ENCODE measurements at places on chromosomes 1 and 21.

DNA sequence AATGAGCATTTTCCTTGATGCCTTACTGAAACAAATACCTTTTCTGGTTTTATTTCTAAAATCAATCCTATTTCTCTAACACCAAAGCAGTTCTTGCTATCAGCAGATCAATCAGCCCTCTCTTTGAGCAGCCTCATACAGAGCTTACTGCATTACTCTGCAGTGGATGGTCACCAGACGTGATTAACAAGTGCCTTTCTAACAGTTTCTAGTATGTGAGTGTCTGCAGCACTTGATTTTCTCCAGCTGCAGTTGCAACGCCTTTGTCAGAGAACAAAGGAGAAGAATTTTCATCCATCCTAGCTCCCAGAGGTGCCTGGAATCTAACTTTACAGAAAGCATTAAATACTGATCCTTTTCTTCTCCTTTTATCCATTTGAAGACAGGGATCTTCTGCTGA, 177.3 kb upstream of the SGIP1 start:
- no peak for DNase-seq

DNA sequence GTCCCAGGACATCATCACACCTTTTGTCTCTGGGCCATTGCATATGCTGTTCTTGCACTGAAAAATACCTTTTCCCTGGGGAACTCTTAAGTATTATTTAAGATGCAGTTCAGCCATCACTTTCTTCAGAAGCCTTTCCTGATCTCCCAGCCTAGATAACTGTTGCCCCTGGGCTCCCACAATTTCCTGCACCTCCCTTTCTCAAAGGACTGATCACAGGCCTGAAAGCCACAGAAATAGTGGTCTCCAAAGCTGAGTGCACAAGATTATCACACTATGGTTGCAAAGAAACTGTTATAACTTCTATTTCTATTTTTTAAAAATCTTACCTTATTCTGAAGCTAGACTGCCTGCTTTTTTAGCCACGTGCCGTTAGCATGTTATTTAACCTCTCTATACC, 2.8 kb upstream of the ZSCAN20 start:
- DNase-seq: no peak

- no peak for DNase-seq
These were observed 1.5 kb downstream of the B4GALT2 start for GRCh38 chr1:43980255-43981134.

DNA sequence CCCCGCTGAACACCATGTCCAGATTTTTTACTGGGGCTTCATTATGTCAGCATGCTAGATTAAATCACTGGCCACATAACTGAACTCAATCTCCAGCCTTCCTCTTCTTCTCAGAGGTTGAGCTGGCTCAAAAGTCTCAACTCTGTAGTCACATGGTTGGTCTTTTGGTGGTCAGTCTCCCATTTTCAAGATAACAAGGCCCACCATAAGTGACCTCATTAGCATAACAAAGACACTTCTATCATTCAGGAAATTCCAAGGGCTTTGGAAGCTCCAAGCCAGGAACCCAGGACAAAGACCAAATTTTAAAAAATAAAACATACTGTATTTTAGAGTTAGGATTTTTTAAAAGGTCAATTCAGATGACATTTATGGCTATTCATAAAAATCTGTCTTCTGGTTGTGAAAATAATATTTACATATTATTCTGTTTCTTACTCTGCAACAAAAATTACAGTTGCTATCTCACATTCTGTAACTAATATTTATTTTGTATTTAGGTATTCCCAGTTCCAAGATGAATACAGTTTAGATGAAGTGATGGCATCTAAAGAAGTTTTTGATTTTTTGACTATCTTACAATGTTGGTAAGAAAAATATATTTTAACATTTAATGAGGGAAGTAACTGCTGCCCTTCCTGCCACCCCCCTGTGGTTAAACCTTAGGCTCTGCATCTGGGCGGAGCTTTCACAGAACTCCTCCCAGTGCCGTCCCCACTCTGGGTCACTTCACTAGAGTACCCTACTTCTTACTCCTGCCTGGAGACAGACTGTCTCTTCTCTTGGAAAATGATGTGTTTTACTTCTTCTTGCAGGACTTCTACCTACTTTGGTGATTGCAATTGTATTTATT, 49.3 kb downstream of the SCP2 start:
- DNase-seq: no peak

DNA sequence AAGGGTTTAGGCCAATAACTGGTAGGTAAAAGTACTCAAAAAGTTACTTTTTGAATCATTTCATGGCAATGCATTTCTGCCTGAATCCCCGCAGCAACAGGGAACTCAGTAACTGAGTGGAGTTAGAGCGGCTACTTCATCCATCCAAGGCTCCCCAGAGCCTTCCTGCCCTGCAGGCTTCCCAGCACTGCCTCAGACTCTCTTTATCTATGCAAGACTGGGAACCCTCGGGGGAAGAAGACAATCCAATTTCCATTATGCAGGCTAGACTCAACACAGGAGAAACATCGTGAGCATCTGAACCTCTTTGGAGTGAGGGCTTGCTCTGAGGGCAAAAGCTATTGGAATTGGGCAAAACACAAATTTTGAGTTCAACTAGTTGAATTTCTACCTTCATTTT, 23.1 kb downstream of the ZMYND12 start:
- DNase-seq: no peak

- no peak for DNase-seq
These were observed 74.9 kb downstream of the FASLG start for GRCh38 chr1:172733815-172734214.

GRCh38 chr1:53577761-53578100, 118.5 kb downstream of the DMRTB1 start:
- DNase-seq: no peak

- no peak for DNase-seq
These were observed 2.8 kb downstream of the C1orf50 start for GRCh38 chr1:42769811-42770210.

DNA sequence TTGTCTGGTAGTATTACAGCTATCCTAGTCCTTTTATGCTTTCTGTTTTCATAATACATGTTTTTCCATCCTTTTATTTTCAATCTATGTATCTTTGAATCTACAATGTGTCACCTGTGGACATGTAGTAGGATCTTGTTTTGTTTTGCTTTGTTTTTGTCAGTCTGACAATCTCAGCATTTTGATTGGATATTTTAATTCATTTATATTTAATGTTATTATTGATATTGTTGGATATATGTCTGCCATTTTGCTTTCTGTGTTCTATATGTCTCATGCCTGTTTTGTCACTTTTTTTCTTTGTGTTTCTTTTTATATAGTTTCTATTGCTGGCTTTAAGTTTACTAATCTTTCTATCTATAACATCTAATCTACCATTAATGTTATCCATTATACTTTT, 11.5 kb upstream of the PRSS38 start:
- no peak for DNase-seq

GRCh38 chr1:112625696-112626095, 6.1 kb downstream of the CAPZA1 start:
- no peak for DNase-seq

DNA sequence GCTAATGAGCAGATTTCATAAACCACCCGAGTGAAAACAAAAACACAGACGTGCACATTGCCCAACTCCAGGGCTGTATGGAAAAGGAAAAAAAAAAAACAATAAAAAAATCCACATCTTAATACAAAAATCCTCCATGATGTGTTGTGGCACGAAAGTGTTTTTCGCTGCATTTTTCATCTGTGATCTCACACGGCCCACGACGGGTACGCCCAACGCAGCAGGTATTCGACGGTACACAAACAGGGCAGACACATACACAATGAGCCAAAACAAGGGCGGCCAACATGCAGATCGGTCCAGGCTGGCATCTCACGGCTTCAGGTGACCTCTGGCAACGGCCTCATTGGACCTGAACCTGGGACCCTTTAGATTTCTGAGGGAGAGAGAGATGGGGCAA, 31.1 kb downstream of the CASZ1 start:
- DNase-seq: no peak

- DNase-seq: no peak
These were observed 40.9 kb upstream of the CAMK1G start for GRCh38 chr1:209542585-209542984.

GRCh38 chr1:92752719-92753118, 32.2 kb downstream of the EVI5 start:
- no peak for DNase-seq

GRCh38 chr1:33418811-33419210, 12.1 kb downstream of the PHC2 start:
- no peak for DNase-seq

- no peak for DNase-seq
These were observed 537.3 kb downstream of the KCNT2 start for GRCh38 chr1:196070940-196071339.

DNA sequence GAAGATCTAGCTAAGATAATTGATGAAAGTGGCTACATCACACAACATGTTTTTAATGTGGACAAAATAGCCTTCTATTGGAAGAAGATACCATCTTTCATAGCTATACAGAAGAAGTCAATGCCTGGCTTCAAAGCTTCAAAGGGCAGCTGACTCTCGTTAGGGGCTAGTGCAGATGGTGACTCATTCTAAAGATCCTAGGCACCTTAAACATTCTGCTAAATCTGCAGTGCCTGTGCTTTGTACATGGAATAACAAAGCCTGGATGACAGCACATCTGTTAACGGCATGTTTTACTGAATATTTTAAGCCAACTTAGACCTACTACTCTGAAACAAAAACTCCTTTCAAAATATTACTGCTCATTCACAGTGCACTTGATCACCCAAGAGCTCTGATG, 65.6 kb upstream of the USP24 start:
- DNase-seq: no peak

DNA sequence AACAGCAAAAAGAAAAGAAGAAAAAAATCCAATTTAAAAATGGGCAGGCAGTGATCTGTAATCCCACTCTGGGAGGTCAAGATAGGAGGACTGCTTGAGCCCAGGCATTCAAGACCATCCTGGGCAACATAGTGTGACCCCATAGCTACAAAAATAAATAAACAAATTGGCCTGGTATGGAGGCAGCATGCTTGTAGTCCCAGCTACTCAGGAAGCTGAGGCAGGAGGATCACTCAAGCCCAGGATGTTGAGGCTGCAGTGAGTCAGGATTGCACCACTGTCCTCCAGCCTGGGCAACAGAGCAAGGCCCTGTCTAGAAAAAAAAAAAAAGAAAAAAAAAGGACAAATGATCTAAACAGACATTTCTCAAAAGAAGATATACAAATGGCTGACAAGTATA, 99.6 kb downstream of the EIF4G3 start:
- no peak for DNase-seq

DNA sequence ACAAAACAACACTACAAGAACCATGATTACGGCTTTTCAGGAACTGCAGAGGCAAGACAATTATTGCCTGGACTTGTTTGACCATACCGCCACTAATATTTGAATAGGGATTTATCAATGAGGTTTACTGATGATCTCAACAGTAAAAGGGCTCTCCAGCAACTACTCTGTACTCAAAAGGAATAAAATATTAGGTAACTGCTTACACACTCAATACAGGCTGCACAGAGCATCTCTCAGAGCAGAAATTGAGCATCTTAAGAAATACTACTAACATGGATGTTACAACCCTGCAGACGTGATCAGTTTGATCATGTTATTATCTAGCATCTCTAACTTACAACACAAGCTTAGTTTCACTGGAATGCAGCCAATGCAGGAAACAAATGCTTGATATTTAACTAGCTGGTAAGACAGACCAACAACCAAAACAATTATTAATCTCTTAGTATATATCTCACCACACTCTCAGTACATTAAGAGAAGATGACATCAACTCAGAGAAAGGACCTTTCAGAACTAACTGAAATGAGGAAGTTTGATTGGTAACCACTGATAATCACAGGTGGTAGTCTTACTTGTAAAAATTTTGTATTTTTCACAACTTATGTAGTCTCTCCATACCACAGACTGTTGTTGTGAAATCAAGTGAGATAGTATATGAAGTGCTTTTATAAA, 52.2 kb downstream of the PUM1 start:
- no peak for DNase-seq

GRCh38 chr1:46770541-46770940, 28.3 kb upstream of the CYP4B1 start:
- DNase-seq: no peak

GRCh38 chr1:231424950-231425805, 3.1 kb upstream of the EGLN1 start:
- no peak for DNase-seq

Measured in T-helper 17 cell (primary cell).